ENCODE measurements at places on chromosomes 6 and 20.

DNA sequence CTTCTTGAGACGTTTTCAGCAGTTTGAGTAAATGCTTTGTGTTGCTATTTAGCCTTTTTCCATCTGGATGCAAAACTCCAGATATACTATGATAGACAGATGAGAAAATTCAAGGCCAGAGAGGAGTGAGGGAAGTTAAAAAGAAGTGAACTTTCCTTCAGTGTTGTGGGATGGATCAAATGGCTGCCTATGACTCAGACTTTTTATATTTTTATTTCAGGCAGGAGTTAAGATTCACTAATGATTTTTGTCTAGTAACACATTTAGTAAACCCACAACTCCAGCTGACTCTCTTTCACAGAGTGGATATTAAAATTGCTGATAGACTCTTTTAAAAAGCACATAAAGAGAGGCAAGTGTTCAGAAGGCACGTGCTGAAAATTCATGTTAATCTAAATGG lies 23.2 kb upstream of the PTCHD4 start:
- DNase-seq = no peak

- DNase-seq = no peak
These were observed 394.5 kb downstream of the PLCB1 start for GRCh38 chr20:8526610-8527009.

- DNase-seq = no peak
These were observed 101.5 kb downstream of the SYCP2 start for GRCh38 chr20:59831916-59832270.

DNA sequence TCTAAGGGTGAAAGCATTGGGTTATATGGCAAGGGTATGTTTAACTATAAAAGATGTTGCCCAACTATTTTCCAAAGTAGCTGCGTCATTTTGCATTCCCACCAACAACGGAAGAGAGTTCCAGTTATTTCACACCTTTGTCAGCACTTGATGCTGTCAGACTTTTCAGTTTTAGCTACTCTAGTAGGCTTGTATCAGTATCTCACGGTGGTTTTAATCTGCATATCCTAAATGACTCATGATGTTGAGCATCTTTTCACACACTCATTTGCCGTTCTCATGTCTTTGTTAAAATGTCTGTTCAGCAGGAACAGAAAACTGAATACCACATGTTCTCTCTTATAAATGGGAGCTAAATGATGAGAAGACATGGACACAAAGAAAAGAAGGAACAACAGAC lies 122.3 kb downstream of the RNASET2 start:
- DNase-seq = no peak

GRCh38 chr20:199996-200395 lies 10.5 kb upstream of the DEFB128 start:
- no peak for DNase-seq

- DNase-seq = no peak
These were observed 82.9 kb downstream of the RPP40 start for GRCh38 chr6:4920914-4921410.

- DNase-seq = no peak
These were observed 19.7 kb downstream of the SLC17A4 start for GRCh38 chr6:25774120-25774715.

- no peak for DNase-seq
These were observed 105.7 kb upstream of the SNX9 start for GRCh38 chr6:157717340-157717748.

DNA sequence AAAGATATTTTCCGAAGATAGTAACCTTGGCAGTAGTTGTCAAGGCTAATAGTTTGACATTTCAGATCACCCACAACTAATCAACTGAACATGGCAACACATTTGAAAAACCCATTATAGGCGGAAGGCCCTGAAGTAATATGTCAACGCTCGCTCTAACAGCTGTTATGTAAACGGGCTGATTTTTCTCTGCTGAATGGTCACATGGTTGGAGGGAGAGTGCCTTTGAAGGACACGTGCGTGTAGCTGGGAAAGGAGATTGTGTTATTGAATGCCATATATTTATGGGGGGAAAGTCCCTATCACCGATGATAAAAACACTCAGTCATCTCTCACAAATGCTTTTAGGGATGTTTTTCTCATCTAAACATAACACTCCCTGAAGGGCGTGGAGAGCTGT lies 160.0 kb upstream of the RALGAPA2 start:
- no peak for DNase-seq

- no peak for DNase-seq
These were observed 62.0 kb upstream of the SMLR1 start for GRCh38 chr6:130765181-130765727.

Data from NCI-H774 (cell line).